Upper lobe of left lung (tissue), 6 donors: ENCODE measurements at places on chromosomes 1 and 21. TPM values are rescaled to one million over a fixed set of nuclear protein-coding genes. Genes with fewer than 3 reads are reported as not detected.
A peak's percentile ranks its signal among the peaks of the same experiment; 100 is the strongest.

DNA sequence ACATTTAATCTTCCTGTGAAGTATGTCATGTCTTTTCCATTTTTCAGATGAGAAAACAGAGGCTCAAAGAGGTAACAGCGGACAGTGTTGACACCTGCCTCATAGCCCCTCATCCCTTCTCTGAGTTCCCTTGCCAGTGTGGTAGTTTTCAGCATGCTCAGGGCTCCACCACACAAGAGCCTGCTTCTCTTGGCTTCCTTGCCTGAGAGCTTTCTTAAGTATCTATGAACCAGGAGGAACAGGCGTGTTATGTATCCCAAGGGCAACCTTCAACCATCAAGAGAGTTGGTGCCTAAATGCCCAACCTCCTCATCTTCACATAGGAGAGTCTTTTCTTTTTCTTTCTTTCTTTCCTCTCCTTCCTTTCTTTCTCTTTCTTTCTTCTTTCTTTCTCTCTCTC, 5.9 kb upstream of the PAFAH2 start:
- DNase-seq: no peak

DNA sequence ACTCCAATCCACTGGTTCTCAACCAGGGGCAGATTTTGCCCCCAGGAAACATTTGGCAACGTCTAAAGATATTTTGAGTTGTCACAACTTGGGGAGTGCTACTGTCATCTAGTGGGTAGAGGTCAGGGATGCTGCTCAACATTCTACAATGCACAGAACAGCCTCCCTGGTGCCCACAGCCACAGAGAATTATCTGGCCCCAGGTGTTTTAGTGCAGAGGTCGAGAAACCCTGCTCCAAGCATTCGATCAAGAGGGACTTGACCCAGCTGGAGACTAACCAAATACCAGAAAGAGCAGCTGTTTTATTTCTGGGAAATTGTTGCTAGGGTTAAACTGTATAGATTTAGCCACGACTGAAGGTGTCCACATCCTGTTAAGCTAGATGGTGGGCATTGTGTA, 19.2 kb downstream of the CD247 start:
- no peak for DNase-seq

DNA sequence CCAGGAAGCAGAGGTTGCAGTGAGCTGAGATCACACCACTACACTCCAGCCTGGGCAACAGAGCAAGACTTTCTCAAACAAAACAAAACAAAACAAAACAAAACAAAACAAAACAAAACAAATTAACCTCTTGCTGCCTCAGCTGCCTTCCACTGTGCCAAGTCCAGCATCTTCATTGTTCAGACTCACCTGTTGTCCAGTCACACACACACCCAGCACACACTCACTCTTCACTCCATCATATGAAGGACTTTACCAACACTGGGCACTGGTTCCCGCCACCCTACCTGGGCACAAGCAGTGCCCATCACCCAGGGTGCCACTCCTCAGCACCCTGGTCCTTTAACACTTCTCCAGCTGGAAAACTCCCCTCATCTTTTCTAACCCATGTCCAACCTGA, 14.6 kb downstream of the PYCR2 start:
- DNase-seq: no peak

- no peak for DNase-seq
These were observed 78.6 kb upstream of the SLC44A3 start for GRCh38 chr1:94741510-94741909.

The ANKRD65 gene
- 27.2 TPM for total RNA-seq

- DNase-seq: no peak
These were observed 158.7 kb upstream of the IRF2BP2 start for GRCh38 chr1:234768569-234769283.

GRCh38 chr1:156063997-156064285, 3.0 kb downstream of the RAB25 start:
- DNase-seq: no peak

The COL11A1 gene
- 0.39 TPM for total RNA-seq

The BSND gene
- not detected for total RNA-seq

The ELF3 gene
- total RNA-seq: 125 TPM

GRCh38 chr1:33719771-33720670, 143.9 kb upstream of the HMGB4 start:
- no peak for DNase-seq

- DNase-seq: no peak
These were observed 5.6 kb downstream of the ELK4 start for GRCh38 chr1:205626216-205626615.

DNA sequence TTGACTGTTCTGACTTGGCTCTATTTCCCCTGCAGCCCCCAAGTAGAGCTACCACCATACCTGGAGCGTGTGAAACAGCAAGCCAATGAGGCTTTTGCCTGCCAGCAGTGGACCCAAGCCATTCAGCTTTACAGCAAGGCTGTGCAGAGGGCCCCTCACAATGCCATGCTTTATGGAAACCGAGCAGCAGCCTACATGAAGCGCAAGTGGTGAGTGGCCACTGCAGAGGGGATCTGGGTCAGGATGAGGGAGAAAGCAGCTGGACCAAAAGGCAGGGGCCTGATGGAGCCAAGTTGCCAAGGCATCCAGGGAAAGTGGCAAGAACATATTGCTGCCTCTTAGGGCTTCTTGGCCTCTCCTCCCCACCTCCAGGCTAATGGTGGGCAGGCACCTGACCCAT, 24.1 kb upstream of the TMEM222 start:
- no peak for DNase-seq

GRCh38 chr1:155320661-155321617, at the start of gene RUSC1:
TSS of gene RUSC1 (plus strand) at chr1:155320894. CDS start at chr1:155321774, 880 bp downstream.
- DNase-seq: peak; percentile 95

The CFAP107 gene
- 5.2 TPM for total RNA-seq

DNA sequence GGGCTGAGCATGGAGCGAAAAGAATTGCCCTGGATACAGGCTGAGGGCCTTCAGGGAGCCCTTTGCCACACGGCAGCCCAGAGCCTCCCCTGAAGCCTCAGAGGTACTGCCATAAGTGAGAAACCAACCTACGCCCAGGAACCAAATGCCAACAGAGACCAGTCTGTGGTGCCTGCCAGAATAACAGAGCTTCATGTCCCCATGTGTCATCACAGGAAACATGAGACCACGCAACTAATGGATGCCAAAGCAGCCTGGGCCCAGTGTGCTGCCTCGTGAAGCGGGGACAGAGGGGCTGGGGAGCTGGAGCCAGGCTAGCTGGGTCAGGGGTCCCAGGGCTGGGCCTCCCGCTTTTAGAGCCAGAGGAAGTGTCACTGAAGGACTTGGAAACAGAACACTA, 18.7 kb upstream of the STUM start:
- peak; percentile 37 for DNase-seq

DNA sequence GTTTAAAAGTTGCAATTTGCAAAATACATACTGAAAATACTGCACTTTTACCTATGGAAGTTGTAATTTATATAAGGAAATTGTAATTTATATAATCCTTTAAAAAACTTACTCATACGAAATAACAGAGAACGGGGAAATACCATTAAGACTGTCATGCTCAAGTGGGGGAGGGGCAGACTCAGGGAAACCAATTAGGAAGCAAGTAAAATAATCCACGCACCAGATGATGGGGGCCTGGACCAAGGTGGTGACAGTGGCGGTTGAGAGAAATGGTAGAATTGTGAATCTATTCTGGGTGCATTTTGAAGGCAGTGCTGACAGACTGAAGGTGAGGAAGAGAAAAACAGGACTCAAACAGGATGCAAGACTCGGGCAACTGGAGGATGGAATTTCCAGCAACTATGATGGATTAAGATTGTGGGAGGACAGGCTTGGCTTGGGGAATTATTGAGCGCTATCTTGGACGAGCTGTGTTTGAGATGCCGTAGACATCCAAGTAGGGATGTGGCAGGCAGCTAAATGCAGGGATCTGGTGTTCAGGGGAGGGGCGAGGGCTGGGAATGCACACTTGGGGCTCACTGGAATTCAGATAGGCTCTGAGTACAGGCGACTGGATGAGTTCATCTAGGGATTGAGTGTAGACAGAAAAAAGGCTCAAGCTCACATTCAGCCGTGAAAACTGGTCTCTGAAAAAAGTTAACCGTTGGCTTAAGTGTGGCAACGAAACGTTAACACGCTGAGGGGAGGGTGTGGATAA, 977 bp downstream of the LCA5L start:
- DNase-seq: no peak

DNA sequence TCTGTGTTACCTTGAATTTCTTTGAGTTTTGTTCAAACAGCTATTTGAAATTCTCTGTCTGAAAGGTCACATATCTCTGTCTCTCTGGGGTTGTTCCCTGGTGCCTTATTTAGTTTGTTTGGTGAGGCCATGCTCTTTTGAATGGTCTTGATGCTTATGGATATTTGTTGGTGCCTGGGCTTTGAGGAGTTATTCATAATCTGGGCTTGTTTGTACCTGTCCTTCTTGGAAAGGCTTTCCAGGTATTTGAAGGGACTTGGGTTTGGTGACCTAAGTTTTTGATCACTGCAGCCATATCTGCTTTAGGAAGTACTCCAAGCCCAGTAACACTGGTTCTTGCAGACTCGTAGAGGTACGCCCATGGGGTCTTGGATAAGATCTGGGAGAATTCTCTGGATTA, 63.3 kb upstream of the MAGI3 start:
- no peak for DNase-seq

DNA sequence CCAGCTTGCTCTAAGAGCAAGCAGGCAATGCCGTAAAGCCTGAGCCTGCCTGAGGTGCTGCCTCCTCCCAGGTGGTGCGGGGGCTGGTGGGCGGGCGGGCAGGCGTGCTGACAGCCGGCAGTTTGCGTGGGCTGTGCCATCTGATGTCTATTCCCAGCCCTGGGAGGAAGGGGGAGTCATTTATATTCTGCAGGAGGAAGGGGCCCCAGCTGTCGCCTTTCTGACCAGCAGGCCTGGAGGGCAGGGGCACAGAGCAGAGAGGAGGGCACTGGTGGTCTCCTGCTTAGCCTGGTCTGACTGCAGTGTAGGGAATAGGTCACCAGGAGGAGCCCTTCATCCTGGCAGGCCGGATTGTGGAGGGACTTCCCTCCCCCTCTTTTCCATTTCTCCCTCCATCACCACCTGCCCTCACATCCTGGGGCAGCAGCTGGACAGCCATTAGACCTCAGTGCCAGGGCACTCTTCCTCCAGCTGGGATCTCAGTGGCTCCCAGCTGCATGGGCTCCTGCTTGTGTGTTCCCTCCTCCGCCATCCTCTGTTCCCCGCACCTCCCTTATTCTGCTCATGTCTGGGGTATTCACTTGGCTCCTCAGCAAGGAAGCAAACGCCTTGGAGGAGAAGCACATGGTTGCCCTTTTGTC, 4.4 kb downstream of the CYB561D1 start:
- DNase-seq: peak; percentile 46

DNA sequence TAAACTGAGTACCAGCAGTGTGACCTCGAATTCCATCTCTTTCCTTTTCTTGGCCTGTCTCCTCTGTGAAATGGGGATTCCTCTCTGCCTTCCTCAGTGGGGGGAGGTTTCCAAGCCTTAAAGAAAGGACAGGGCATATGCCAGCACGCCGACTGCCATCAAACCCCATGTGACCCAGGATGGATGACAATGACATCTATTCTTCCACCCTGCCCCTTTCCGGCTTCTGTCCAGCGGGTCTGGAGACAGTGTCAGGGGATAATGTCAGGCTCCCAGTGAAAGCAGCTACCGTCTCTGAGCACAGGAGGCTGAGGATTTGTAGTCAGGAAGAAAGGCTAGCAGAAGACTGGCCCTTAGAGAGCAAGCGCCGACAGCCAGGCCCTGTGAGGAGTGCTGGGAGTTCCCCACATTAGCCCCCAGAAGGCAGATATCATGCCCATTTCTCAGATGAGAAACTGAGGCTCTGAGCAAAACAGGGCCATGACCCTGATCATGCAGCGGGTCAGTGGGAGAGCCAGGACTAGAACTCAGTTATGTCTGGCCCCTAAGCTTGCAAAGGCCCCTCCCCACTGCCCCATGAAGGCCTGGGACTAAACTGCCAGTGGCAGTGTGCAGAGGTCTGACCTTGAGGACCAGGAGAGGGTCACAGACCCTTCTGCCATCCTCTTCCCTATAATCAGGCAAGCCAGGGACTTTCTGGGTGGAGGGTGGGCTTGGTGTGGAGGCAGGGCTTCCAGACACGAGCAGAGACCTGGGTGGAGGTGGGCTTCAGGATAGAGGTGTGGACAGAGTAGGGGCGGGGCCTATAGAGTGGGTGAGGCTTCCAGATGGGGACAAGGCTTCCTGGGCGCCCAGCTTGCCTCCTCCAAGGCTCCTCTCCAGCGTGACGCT, 30.1 kb downstream of the CDCA8 start:
- DNase-seq: no peak

DNA sequence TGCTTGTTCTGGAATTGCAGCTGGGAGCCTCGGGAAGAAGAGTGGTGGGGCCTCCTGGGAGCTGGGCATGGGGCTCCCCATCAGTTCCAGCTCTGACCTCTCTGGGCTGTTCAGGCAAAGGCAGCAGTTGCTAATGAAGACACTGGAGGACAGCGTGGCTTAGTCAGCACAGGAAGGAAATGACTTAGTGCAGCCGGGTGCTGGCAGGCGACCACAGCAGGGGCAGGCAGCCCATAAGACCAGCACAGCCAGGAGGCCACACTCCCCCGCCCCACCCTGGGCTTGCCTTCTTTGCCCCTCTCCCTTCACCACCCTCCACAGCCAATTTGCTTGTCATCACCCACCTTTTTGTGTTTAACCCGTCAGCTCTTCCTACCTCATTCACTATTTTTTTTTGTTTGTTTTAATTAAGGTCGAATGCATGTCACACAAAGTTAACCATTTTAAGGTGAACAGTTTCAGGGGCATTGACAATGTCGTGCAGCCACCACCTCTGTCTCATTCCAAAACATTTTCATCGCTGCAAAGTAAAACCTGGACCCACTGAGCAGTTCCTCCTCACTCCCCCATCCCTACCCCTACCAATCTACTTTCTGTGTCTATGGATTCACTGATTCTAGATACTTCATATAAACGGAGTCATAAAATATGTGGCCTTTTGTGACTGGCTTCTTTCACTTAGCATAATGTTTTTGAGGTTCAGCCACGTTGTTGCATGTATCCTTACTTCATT, 10.9 kb downstream of the OLIG2 start:
- DNase-seq: peak; percentile 82

DNA sequence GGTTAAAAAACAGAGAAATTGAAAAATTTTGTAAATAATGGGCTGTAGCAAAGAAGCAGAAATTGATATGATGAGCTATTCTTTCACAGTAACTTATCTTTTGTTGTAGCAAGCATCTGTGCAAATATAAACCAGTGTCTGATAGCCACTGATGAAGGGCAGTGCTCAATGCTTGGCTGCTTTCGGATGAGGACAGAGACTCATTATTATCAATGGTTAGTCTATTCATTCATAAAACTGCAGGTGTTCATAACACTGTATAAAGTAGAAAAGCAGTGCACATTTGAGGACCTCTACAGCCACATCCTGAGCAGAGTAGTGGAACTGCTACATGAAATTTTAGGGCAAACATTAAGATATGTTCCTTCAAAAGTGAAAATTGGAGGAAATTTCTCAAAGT, 107.2 kb downstream of the FAF1 start:
- no peak for DNase-seq

DNA sequence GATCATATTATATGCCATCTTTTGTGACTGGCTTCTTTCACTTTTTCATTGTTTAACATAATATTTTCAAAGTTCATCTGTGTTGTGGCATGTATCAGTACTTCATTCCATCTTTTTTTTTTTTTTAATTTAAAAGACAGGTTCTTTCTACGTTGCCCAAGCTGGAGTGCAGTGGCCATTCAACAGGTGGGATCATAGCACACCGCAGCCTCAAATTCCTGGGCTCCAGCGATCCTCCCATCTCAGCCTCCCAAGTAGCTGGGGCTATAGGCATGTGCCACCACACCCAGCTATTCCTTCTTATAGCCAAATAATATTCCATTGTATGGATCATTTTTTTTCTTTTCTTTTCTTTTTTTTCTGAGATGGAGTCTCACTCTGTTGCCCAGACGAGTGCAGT, 34.6 kb upstream of the ZNF281 start:
- no peak for DNase-seq
